ENCODE measurements at places on chromosomes 1 and 21.

DNA sequence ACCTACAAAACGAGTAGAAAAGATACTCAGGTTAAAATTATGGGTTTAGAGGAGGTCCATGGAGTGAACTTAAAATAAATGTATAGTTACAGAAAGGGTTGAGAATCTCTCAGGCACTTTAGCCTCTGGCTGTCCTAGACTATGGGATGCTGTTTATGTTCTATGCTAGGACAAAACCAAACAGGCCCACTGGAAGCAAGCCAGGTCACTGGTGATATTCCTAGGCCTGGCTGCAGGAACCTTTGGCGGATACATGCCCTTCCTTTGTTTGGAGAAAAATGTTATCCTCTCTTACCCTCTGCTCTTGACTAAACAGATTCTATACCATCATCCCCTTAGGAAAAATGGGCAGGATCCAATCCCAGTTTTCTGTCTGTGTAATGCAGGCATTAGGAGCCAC lies 90.7 kb upstream of the DUSP10 start:
- peak; percentile 15 for DNase-seq

DNA sequence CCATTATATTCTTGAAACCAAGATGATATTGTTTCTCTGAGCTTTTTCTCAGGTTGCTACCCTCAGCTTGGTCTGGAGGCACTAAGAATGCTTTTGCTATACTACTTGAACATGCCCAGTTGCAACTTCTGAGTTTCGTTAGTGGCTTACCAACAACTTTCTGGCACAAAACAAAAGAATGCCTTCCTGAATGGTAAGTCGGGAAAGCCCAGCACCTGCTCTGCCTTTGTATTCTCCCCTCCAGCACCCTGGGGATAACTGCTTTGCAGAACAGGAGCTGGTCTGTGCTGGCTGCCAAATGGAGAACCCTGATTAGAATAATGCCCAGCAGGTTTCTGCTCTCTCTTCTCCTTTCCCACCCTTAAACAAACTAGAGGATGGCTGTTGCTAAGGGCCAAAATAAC lies 149.3 kb downstream of the TGFB2 start:
- no peak for DNase-seq

GRCh38 chr1:35564884-35565741 lies 7.5 kb downstream of the NCDN start:
- DNase-seq = no peak

DNA sequence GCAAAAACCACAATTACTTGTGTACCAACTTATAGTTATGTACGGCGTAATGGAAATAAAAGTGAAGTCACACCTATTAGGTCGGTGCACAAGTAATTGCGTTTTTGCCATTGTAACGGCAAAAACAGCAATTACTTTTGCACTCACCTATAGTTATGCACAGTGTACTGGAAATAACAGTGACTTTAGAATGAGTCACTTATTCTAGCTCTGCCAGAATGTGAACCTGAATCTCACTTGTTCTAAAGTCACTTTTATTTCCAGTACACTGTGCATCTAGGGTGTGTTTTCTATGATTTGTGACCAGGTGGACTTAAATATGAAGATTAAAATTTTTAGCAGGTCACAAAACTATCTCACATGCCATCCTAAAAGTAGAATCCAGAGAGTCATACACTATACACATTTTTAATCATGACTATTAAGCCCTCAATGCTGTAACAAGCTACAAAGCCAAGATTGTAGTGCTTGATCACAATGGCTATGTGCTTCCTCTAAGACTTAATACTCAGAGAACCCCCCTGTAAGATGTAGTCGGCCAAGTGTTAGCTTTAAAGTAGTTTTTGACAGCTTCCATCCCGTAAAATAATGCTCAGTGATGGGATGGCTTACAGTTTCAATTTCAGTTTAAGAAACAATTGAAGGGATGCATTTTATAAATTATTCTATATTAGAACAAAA lies 218.8 kb downstream of the NEGR1 start:
- DNase-seq = no peak

- DNase-seq = no peak
Measured at GRCh38 chr1:116753312-116753711, 918 bp upstream of the CD2 start.

DNA sequence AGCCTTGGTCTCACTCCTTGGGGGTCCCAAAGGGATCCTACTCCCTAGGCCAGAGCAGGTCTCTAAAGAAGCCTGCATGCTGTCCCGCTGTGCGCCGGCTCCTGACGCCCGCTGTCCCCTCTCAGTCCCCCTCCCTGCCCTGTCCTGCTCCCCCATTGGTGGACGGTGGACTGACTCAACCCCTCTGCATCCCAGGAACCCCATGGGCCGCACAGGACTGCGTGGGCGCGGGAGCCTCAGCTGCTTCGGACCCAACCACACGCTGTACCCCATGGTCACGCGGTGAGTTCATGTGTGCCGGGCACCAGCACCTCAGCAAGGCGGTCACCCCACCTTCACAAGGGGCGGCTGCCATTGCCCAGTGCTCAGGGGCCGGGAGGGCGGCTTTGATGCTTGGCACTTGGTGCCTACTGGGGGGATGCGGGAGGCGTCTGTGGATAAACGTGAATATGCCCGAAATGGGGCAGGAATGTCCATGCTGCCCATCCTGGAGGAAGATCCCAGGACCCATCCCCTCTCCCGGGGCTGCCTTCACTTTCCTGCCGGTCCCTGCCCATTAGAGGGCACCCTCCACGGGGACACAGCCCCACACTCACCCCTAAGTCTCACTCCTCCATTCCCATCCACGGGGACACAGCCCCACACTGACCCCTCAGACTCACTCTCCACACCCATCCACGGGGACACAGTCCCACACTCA lies 20.2 kb upstream of the LRRC3 start:
- no peak for DNase-seq

GRCh38 chr21:36917471-36918158 lies 48.9 kb downstream of the HLCS start:
- DNase-seq = no peak
